Right atrium auricular region (tissue), 2 donors: ENCODE measurements at places on chromosomes 5 and 9. TPM values are rescaled to one million over a fixed set of nuclear protein-coding genes. Genes with fewer than 3 reads are reported as not detected.

The ENTREP1 gene
- 16.2 TPM for total RNA-seq

The ANKH gene
- total RNA-seq, result 52.3 TPM

The SPINK4 gene
- total RNA-seq, result not detected

The RLN2 gene
- 0.41 TPM for total RNA-seq

The BTNL8 gene
- 0.48 TPM for total RNA-seq

The TERT gene
- total RNA-seq, result not detected

The GFM2 gene
- total RNA-seq, result 36.4 TPM

The ADAMTS13 gene
- total RNA-seq, result 2.4 TPM

The DIPK1B gene
- 45.1 TPM for total RNA-seq

The DMRT3 gene
- not detected for total RNA-seq

The LMX1B gene
- 0.74 TPM for total RNA-seq

The AHRR gene
- total RNA-seq, result 0.12 TPM

The TMC1 gene
- not detected for total RNA-seq
